ENCODE measurements at places on chromosomes 1 and 21.

GRCh38 chr1:30123896-30124295, 599.5 kb downstream of the MATN1 start:
- no peak for DNase-seq

DNA sequence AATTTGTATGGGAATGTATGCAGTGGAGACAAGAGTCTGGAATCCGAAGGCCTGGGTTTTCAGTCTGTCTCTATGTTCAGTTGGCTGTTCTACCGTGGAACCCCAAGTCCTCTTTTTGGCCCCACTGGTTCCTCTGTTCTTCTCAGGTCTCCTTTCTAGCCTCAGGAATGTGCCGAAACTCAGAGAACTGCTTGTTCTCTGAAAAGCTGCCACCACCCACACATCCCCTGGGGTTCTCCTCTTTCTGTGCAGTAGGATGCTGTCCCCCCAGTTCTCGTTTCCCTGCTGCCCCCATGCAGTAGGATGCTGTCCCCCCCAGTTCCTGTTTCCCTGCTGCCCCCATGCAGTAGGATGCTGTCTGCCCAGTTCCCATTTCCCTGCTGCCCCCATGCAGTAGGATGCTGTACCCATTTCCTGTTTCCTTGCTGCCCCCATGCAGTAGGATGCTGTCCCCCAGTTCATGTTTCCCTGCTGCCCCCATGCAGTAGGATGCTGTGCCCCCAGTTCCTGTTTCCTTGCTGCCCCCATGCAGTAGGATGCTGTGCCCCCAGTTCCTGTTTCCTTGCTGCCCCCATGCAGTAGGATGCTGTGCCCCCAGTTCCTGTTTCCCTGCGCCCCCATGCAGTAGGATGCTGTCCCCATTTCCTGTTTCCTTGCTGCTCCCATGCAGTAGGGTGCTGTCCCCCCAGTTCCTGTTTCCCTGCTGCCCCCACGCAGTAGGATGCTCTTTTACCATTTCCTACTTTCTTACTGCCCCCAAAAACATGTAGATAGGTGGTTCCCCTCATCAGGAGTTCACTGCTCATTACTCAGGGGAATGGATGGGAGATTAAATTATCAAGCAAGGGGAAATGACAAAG, 35.3 kb downstream of the OPTC start:
- no peak for DNase-seq

GRCh38 chr1:203099805-203100515, 14.1 kb upstream of the MYOG start:
- DNase-seq: no peak

DNA sequence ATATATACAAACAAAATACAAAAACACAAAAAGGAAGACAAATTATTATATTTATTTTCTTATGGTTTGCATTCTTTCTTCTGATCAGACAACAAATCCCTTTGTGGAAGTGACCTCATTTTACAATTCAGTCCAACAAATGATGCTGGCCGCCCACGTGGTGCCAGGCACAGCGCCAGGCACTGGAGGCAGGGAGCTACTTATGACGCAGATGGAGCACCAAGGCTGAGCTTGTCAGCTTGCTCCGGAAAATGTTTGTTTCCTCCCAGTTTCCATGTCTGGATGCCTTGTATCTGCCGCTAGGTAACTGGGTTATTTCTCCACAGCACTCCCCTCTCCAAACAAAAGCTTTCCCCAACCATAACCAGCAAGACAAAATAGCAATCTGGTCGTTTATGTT, 30.7 kb upstream of the CD34 start:
- no peak for DNase-seq

- DNase-seq: no peak
Measured at GRCh38 chr1:190029441-190029840, 448.2 kb downstream of the BRINP3 start.

GRCh38 chr1:167878372-167879160, 35.4 kb downstream of the ADCY10 start:
- no peak for DNase-seq

GRCh38 chr1:212396638-212397037, 18.0 kb downstream of the PACC1 start:
- no peak for DNase-seq

DNA sequence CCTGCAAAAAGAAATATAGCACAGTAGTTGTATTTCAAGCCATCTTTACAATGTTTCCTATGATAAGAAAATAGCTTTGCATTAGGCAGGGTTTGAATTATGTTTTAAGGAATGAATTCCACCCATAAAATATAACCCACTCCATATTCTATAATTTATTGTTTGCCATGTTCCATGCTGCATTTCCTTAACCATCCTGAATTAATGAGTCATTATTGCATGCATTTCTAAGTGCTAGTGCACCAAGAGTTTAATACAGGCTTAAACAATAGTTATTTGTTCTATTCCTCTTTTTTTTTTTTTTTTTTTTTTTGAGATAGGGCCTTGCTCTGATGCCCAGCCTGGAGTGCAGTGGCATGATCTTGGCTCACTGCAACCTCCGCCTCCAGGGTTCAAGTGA, 45.2 kb downstream of the MIGA1 start:
- no peak for DNase-seq

GRCh38 chr1:168945870-168946269, 160.6 kb upstream of the ATP1B1 start:
- no peak for DNase-seq

GRCh38 chr21:45403825-45404729, 888 bp upstream of the COL18A1 start:
- DNase-seq: no peak

DNA sequence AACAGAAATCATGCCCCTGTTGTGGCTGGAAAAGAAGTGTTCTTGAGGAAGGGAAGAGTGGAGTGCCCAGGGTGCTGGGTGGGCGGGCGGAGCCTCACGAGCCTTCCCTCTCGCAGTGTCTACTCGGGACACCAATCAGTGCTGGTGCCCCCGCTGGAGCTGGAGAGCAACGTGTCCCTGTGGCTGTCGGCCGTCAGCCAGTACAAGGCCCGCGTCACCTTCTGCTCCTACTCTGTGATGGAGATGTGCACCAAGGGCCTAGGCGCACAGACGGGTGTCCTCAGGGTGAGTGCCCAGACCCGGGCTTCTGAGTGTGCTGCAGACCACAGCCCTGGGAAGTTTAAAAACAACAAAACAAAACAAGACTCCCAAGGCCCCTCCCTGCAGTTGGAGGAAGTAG, 47.4 kb downstream of the S100B start:
- no peak for DNase-seq

- DNase-seq: peak; percentile 45
Measured at GRCh38 chr1:150613061-150613920, 16.1 kb downstream of the ENSA start.

GRCh38 chr1:94765958-94766357, 54.2 kb upstream of the SLC44A3 start:
- no peak for DNase-seq

Measured in T follicular helper cell (primary cell).